ENCODE measurements at places on chromosomes 6 and 20.

GRCh38 chr6:90764001-90764400, 177.1 kb upstream of the MAP3K7 start:
- DNase-seq = no peak

GRCh38 chr6:131937226-131937625, 13.9 kb downstream of the CCN2 start:
- no peak for DNase-seq

DNA sequence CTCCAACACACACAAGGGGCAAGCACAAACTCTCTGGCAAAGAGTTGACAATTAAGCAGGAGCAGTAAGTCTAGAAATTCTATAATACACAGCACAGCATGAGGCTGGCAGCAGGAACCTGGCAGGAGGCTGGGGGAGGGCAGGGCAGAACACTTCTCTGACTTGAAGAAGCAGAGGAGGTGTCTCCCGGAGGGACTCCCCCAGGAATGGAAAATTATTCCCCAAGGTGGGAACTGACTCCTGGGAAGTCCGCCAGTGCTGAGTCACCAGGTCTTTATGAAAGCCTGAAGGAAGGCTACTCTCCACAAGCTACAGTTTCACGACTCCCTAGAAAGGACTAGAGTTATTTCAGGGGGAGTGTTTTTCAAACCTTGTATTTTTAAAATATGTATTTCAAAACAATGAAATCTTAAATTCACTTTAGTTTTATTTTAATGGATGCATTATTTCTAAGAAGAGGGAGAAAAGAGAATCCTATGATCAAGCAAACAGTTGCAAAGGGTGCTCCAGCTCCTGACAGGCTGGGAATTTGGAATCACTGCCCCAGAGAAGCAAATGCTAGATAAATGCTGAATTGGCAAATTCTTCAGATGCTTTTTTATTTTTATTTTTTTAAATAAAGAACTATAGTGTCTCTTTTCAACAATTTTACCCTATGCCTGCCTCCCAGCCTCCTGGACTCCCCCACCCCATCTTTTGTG, 192.8 kb downstream of the LY86 start:
- no peak for DNase-seq

DNA sequence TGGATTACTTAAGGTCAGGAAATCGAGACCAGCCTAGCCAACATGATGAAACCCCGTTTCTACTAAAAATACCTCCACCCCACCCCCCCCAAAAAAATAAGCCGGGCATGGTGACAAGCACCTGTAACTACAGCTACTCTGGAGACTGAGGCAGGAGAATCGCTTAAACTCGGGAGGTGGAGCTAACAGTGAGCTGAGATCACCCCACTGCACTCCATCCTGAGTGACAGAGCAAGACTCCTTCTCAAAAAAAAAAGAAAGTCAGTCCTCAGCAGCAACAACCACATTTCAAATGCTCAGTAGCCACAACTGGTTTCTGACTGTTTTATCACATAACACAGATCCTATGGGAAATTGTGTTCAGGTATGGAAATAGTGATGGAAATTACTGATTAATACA, 135.3 kb downstream of the HFE start:
- no peak for DNase-seq

DNA sequence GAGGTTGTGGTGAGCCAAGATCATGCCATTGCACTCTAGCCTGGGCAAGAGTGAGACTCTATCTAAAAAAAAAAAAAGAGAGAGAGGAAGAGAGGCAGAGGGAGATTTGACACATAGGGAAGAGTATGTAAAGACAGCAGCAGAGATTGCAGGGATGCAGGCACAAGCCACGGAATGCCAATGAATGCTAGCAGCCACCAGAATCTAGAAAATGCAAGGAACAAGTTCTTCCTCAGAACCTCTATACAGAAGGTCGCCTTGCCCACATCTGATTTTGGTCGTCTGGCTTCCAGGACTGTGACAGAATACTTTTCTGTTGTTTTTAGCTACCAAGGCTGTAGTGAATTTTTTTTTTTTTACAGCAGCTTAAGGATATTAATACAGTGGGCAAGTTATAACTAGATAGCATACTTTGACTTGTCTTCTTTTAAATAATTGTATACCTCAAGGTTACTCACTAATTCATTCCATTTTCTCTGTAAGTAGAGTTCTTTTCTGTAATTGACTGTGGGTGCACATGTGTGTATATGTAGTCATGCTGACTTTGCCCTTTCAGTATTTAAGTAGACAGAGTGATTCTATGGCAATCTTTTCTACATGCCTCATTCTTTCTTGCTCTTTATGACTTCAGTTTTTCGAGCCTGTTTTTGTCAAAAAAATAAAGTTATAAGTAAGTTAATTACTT, 402.2 kb downstream of the GJA1 start:
- DNase-seq = no peak

Measured in naive thymus-derived CD8-positive, alpha-beta T cell (primary cell).